EH (cell line): ENCODE measurements at places on chromosomes 5 and 9.

DNA sequence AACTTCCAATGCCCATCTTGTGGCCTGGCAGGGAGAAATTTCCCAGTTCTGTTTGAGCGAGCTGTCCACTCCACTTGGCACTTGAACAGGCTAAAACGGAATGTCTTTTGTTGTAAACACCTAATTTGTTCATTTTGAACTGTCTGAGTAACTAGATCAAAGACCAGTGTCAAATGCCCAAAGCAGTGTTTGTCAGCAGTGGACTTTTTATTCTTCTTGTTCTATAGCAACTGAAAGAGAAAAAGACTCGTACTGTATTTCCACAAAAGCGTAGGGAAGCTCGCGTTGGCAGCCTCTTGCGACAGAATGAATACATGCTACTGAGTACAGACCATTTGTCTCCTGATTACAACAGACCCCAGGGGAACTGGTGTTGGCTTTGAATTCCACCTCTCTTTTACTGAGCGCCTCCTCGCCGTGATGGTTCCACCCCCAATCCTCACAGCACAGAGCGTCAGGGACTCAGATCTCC, 601.8 kb upstream of the ZNF608 start:
- no peak for DNase-seq

- DNase-seq = peak; percentile 24
Observed at GRCh38 chr5:7330256-7330655, 65.7 kb upstream of the ADCY2 start.

DNA sequence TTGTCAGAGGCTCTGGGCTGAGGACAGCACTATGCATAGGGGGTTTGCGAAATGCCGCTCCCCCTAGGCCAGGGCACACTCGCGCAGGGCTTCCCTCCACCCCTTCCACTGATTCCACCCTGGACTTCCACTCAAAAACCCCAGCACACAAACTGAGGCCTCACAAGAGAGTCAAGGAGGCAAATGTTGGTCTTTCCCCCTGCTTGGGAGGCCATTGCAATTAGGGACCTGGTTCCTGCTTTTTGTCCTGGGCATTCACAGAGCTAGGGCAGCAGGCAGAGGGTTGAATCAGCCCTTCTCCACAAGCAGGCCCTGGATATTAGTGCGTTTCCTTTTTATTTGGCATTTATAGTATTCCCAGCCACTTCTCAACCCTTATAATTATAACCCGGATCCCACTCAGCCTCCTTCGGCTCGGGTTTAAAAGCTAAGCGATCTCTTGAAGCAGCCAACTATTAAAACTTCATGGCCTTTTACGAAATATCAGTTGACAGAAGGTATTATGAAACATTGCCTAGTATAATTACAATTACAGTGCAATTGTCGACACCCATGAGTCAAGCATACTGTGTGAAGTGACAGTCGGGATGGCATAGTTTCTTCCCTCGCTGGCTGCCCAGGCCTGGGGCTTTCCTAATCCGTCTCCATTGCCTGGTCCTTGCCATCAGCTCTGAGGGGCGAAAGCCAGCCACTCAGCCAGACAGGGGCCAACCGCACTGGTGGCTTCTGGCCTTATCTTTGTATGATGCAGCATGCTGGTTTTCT, 285.5 kb upstream of the MAP3K1 start:
- DNase-seq = no peak

DNA sequence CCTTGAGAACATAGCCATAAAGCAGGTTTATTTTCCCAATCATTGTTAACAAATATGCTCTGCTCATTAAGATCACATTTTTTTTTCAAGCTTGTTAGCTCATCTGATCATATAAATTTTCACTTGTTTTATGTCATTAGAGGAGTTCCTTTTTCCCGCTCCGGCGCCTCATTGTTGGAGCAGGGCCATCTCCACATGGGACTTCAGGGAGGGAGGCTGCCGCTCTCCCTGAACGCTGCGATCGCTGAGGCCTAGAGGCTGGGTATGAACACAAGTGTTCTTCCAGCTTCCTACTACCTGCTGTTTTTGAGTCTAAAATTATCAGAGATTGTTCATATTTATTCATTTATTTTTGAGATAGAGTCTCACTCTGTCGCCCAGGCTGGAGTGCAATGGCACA, 246.9 kb downstream of the MPDZ start:
- DNase-seq = no peak

- DNase-seq = peak; percentile 93
Observed at GRCh38 chr5:149434162-149435014, 55.3 kb upstream of the IL17B start.

DNA sequence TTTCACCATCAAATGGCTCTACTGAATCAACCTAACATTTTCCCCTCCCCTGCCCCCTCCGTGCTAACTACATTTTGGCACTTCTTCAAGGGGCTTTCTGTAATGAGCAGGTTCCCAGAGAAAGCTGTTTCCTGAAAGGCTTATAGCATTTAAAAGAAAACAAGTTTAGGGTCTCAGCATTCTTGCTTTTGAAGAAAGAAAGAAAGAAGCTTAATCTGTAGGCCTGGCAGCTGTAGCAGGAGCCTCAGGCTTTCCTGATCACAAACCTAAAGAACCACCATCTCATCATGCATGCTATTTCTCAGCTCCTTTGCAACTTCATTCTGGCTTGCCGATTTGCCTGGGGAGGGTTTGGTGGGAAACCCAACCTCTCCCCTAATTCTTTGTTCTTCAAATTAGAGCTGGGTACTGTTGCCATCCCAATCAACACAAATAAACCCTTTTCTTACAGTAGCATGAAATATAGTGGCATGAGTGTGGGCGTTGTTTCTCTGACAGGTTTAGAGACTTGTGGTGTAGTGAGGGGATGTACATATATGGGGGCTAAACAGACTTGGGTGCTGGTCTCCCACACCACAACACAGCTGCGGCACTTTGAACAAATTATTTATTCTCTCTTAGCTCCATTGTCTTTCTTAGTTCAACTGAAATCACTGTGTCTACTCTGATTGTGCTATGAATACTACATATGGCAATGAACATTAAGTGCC, 160.5 kb upstream of the TNC start:
- DNase-seq = no peak

DNA sequence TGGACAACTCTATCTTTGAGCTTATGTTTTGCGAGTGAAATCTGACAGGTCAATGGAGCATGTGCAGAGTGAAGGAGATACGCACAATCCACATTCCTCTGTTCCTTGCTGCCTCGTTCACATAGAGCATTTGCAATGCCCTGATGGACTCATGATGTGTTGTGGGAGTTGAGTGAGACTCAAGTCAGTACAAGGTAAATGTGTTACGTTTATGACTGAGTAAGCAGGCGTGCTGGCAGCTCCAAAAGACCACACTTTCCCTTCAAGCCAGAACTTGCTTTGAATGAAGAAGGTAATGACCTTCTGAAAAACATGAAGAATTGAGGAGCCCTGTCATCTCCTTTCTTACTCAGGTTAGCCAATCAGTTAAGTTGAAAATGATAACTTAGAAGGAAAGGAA, 477.8 kb downstream of the CTNND2 start:
- no peak for DNase-seq

GRCh38 chr5:77292026-77292757, 81.7 kb downstream of the PDE8B start:
- peak; percentile 96 for DNase-seq

DNA sequence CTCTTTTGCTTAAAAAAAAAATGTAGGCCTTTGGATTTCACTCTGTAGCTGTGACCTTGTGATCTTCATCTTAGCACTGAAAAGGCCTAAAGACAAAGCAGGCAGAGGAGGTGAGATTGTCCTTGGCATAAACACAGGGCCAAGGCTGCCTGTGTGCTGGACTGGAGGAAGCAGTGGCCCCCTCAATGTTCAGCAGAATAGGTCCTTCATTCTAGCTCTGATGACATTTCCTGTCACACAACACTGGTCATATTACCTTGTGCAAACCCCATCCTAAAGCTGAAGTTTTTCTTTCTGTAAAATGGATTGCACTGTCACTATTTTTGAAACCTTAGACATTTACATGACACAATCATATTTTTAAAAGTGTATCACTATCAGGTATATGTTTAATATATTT, 147.4 kb downstream of the INSYN2B start:
- DNase-seq = no peak

GRCh38 chr5:133782736-133783135, 170.4 kb upstream of the FSTL4 start:
- DNase-seq = no peak

GRCh38 chr5:111320953-111321352, 96.8 kb downstream of the CAMK4 start:
- no peak for DNase-seq

- peak; percentile 38 for DNase-seq
Observed at GRCh38 chr9:14924230-14925219, 14.3 kb upstream of the FREM1 start.

DNA sequence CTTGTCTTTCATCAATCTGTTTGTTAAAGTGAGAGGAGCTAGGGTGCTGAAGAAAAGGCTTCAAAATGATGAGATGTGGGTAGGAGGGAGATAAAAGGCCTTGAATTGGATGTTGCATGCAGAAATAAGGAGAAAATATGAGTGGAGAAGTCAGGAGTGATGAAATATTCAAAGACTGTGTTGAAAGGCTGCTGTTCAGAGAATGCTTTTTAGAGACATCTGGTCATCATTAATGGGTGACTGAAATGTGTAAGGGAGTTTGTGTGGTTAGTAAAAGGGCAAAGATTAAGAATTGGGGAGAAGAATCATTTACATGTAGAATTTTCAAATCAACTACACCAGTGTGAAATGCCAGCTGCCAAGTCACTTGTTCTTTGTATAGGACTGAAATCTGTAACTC, 383.9 kb downstream of the MAT2B start:
- DNase-seq = peak; percentile 34

GRCh38 chr5:31291323-31291854, 97.9 kb downstream of the CDH6 start:
- peak; percentile 5 for DNase-seq

- DNase-seq = peak; percentile 87
Observed at GRCh38 chr9:79256691-79257213, 315.0 kb upstream of the TLE4 start.

DNA sequence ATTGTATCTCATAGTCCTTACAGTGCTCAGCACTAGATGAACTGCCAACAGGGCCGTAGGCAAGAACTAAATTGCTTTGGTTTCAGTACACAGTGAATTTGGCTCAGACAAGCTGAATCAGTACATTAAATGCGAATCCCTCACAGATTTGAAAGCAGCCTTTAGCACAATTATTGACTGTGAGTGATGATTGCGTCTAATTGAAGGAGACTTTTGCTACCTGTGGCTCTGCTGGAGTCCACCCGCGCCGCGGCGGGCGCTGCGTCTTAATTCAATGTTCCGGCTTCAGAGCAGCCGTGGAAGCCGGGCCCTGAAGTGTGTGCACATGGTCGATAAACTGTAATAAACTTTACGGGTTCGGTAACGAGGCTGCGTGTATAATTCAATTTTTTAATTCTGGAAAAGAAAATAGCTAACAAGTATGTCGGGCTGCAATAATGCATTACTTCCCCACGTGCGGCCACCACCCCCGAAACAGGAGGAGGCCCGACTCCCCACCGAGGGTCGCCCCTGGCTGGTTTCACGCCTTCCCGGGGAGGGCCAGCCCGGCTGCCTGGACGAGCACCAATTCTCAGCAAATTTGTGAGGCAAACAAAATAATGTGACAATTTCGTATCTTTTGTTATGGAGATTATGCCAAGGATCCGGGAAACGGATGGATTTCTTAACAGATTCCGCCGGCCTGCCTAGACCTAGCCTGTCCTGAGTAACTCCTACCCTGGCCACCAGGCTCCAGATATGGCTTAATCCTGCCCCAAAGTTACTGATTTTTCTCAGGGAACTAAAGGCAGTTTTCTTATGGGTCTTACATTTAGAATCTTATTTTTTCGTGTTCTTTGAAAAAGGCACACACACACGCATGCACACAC, 269.4 kb upstream of the IRX1 start:
- DNase-seq = no peak

- no peak for DNase-seq
Observed at GRCh38 chr5:146345578-146346366, 7.1 kb downstream of the POU4F3 start.

- DNase-seq = no peak
Observed at GRCh38 chr5:107043665-107044064, 627.1 kb downstream of the EFNA5 start.

- peak; percentile 50 for DNase-seq
Observed at GRCh38 chr9:136544548-136544963, 1.3 kb downstream of the NOTCH1 start.
